ENCODE measurements at places on chromosomes 4 and X.

GRCh38 chr4:13558881-13559280 lies 14.6 kb upstream of the NKX3-2 start:
- DNase-seq = no peak

- DNase-seq = no peak
These were observed 251.5 kb downstream of the MID1IP1 start for GRCh38 chrX:39052751-39053150.

DNA sequence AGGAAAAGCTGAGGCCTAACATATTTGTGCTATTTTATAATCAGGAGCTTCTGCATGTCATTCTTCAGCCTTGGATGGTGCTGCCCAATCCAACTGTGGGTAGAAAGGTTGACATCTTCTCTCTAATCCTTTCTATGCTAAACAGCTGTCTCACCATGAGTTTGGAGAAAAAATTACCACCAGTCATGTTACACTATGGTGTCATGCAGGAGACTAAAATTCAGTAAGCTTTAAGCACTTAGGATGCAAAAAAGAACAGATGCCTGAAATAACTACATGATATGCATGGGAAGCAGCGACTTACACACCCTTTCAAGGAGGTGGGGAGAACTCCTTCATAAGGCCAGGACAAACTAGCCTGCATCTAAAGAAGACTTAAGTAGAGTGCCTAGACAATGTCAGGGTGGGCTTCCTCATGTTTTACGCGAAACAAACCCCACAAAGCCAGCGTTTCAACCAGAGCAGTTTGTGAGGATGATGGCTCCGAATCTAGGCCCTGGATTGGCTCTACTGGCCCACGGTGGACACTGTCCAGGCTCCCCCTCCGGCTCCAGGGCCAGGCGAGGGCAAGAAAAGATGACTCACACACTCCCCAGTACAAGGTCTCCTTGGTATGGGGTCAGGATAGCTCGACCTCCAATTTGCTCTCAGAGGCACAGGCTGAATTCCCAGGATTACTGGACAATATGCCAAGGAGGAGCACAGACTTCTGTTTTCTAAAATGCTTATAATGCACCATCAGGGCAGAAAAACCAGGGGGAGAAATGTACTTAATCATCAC lies 45.1 kb downstream of the STX18 start:
- DNase-seq = no peak

DNA sequence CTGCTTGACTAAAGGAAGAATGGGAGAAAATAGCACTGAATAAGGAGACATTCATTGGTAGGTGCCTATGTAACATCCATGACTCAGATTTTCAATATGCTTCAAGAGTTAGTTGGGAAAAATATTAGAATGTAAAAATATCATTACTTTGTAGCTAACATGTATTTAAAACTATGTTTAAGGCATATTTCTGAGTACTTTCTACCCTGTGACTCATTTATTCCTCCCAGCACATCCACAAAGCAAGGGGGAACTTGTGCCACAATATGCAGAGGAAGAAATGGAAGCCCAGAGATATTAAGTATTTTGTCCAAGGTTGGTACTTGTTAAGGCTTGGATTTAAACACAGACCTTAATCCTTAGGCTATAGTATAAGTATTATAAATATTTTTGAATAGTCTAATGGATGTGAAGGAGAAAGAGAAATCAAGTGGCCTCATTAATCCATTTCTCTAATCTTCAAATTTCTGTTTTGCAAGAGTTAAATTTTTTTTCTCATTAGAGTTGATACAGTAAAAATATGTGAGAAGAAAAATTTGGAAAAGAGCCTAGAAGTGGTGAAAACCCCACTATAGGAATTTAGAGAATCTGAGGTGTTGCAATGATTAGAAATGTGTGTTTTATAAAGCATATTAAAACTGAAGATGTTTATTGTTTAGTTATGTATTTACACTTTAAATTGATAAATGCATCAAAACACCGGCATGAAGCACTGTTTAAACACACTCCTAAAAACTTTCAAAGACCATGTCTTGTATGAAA lies 149.3 kb upstream of the GYPA start:
- no peak for DNase-seq

GRCh38 chrX:41982953-41983352 lies 59.6 kb upstream of the CASK start:
- DNase-seq = no peak

GRCh38 chr4:909821-910220 lies 22.3 kb downstream of the GAK start:
- no peak for DNase-seq

- no peak for DNase-seq
These were observed 43.8 kb downstream of the PALLD start for GRCh38 chr4:168540503-168541265.

- no peak for DNase-seq
These were observed 20.7 kb downstream of the AR start for GRCh38 chrX:67564475-67564874.

DNA sequence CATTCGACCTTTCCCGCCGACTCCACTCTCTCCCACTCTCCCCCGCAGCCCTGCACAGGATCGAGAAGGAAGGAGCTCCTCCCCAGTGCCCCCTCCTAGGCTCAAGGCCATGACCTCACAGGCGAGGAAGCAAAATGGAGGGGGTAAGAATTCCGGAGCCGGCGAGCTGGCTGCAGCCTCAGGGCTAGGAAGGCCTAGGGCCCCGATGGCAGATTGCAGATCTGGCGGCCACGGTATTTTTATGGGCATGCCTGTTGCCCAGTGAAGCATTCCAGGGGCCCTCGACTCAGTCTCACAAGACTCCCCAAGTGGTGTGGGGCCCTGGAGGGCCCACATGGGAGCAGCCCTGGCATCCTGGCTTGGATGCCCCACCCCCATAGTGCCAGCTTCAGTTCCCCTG lies 942 bp upstream of the L1CAM start:
- DNase-seq = no peak
